Cortex of kidney (tissue), 1 donor: ENCODE measurements at places on chromosomes 16 and 17.

- DNase-seq: no peak
These were observed 18.2 kb upstream of the ABR start for GRCh38 chr17:1197781-1198490.

DNA sequence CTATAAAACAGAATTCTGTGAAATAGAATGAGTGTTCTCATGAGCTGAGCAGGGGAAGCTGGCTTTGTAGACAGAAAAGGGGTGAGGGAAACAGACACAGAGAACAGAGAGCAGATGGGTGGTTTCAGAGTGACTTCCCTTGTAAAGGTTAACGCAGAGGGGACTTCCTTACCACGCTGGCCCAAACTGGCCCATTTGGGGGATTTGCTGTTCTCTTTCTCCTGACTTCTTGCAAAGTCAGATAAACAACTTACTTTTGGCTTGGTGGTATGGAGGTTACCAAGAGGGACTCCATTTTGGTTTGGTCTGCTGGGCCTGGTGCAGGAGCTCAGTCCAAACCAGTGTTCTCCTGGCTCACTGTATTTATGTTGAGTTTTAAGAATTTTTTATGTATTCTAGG is 48.4 kb downstream of the SEC14L1 start:
- DNase-seq: no peak

GRCh38 chr17:60435244-60436167 is 13.2 kb downstream of the CHCT1 start:
- no peak for DNase-seq

DNA sequence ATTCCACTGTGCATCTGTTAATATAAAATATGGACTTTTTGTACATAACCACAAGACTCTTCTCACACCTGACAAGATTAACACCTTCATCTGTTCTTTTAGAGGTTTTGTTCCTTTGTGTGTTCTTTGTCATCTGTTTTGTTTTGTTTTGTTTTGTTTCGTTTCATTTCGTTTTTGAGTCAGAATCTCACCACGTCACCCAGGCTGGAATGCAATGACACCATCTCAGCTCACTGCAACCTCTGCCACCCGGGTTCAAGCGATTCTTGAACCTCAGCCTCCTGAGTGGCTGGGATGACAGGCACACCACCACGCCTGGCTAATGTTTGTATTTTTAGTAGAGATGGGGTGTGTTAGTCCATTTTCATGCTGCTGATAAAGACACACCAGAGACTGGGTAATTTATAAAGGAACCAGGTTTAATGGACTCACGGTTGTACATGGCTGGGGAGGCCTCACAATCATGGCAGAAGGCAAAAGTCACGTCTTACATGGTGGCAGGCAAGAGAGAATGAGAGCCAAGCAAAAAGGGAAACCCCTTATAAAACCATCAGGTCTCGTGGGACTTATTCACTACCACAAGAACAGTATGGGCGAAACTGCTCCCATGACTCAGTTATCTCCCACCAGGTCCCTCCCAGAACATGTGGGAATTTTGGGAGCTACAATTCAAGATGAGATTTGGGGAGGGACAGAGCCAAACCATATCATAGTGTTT is 22.3 kb downstream of the C16orf90 start:
- DNase-seq: no peak

GRCh38 chr17:29125651-29126050 is 54.5 kb downstream of the MYO18A start:
- no peak for DNase-seq

GRCh38 chr17:17500999-17501605 is 4.9 kb upstream of the RASD1 start:
- no peak for DNase-seq

GRCh38 chr17:28988475-28988874 is 17.4 kb downstream of the SEZ6 start:
- no peak for DNase-seq

DNA sequence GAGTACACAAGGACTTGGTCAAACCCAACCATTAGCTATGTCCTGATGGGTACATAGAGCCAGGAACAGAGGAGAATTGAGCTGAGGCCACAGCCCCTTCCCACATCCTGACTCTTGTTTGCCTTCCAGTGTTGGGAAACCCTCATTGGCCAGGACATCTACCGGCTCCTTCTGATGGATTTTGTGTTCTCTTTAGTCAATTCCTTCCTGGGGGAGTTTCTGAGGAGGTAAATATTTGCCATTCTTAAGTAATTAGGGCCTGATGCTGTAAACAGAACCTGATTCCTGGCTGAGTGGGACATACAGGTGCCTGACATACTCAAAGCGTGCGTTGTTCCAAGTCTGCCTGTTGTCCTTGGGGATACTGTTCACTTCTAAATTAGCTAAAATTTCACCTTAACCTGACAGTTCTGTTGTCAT is 42.6 kb downstream of the GDE1 start:
- no peak for DNase-seq

GRCh38 chr16:67528870-67529581 is 397 bp downstream of the RIPOR1 start:
- DNase-seq: no peak

- DNase-seq: no peak
These were observed 159.6 kb upstream of the MPHOSPH6 start for GRCh38 chr16:82329504-82330192.

DNA sequence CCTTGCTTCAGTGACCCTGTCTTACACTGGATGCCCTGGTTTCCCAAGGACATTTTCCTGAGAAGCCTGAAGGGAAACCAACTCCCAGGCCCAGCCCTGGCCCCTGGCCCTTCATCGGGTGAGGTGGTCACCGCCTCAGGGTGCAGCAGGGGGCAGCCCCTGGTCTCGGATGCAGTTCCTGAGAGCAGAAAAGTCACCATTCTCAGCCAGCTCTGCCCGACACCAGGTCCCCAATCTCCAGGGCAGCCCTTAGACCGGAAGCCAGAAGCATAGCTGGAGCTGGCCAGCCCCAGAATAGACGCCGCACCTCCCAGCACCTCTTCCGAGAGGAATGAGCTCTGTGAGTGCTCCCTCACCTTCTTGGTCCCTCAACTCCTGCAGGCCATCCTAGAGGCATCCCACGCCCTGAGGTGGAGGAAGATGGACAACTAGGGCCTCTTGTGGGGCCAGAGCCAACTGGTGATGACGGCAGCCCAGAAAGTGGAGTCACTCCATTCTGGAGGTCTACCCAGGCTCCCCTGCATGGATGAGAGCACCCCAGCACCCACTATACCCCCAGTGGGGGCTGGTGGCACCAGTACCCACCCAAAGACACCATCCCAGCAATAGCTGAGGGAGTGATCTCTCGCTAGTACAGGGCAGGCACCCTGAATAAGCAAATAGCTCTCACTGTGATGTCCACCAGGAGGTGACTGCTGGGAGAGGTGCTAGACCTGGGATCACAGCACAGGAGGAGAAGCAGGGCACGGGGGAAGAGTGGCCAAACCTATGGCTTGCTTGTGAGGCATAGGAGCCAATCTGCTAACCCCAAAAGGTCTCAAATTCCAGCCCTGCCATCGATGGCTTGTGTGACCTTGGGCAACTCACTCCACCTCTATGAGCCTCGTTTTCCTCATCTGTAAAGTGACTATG is 56.2 kb downstream of the TK2 start:
- DNase-seq: no peak

- DNase-seq: no peak
These were observed 19.8 kb downstream of the HOXB1 start for GRCh38 chr17:48510761-48511604.

DNA sequence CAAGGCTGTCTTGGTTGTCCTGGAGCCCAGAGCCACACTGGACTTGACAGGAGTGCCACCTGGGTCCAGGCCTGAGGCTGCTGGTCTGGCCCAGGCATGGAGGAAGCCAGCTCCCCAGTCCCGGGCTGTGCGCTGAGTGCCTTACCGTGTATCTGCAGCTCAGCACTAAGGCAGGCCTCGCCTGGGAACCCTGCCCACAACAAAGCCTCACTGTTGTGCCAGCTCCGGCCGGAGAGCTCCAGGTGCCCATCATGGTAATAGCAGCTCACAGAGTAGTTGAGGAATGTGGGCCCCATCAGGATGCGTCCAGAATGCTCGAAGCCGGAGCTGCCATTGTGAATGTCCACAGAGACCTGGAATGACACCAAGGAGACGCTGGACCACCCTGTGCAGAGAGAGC is 72.2 kb downstream of the RMI2 start:
- no peak for DNase-seq

DNA sequence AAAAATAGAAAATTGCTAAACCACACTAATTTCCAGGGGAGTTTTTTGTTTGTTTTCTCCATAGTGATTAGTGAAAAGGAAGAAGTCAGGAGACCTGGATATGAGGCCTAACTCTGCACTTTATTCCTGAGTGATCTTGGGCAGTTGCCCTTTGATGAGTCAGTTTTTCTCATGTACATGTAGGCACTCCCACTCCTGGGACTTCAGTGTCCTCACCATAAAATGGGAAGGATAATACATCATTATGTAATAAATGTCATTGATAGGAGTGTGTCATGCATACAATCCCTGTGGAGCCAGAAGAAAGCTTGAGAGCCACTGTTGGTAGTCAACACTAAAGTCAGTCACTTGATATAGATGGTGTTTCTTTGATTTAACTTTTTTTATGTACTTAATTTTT is 32.5 kb downstream of the WIPF2 start:
- DNase-seq: no peak

- DNase-seq: no peak
These were observed 10.6 kb downstream of the AARSD1 start for GRCh38 chr17:42953669-42954068.

DNA sequence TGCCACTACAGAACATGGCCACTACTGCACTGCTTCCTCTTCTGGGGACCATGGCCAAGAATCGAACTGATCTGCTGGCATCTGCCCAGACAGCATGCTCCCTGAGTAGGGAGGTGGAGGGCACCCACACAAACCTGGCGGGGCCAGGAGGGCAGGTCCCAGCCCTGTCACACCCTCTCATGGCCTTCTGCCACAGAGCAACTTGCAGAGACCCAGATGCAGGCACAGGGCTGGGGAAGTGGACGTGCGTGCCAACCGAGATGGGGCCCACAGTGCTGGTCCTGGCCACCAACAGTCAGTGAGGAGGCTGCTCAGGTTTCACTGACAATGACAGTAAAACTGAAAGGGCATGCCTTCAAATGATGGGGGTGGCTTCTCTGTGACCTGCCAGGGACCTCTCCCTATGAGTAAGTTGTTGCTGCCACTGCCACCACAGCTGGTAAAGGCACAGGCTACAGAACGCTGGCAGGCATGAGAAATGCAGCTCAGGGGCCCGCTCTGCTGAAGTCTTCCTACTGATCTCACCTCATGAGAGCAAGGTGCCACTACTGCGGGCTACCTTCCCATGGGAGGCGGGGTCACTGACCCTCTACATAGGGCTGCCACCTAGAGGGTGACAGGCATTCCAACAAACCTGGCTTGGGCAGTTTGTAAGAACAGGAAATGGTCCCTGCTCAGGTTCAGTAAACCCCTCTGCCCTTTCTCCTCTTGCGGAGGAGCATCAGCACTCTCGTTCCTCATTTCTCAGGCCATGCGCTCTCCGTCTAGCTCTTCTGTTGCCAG is 15.5 kb downstream of the HIC1 start:
- no peak for DNase-seq

- DNase-seq: no peak
These were observed 33.3 kb downstream of the TNFRSF13B start for GRCh38 chr17:16938496-16939207.

DNA sequence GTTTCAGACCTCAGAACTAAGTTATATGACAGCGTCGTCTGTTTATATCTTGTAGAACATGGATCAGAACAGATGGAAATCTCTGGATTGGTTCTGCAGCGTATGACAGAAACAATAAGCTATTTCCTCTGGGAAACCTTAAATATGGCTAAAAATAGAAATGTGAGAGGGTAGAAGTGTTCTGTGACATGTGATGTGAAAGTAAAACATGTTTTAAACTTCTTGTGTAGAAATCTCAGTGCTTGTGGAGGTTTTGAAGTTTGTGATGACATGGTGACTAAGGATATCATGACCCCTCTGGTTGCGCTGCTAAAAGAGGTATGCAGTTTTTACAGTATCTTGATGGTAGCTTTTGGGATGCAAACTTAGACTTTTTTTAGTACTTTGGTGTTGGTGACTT is 2.8 kb downstream of the HEATR3 start:
- DNase-seq: no peak

GRCh38 chr16:68607443-68607842 is 37.7 kb upstream of the CDH3 start:
- no peak for DNase-seq

GRCh38 chr17:59370593-59371299 is 39.3 kb downstream of the YPEL2 start:
- DNase-seq: no peak

DNA sequence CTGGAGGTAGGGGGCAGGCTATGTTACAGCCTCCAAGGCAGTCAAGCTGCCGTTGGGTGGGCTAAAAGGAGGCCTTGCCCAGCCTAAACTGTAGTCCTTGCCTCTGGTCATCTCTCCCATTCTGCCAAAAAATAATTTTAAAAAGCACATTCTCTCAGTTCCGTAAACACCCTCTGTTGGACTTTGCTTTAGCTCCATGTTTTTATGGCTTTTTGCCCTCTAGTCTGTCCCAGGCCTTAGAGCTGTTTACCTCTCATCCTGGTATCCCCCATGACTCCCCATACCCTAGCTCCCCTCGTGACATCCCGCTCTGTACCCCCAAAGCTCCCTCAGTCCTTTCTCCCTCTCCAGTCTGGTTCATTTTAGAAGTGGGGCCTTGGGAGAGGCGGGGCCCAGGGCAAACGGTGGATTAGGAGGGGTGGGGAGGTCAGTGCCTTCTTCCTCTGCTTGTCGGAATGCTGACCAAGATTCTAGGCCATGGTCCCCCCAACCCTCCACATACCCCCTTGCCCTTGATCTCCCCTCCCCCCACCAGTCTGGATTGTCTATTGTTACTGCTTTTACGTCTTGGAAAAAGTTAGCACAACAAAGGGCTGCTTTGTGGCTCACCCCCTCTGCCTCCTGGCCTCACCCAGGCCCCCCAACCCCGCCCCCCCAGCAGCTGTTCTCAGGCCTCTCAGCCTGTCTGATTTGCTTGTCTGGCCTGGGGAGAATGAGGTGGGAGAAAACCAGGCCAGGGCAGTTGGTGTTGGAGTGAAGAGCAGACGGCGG is 18.4 kb downstream of the GJD3 start:
- DNase-seq: no peak

GRCh38 chr16:65641049-65641761 is 519.3 kb upstream of the CDH11 start:
- DNase-seq: no peak

GRCh38 chr16:31022544-31023251 is 10.7 kb upstream of the STX4 start:
- DNase-seq: no peak
